ENCODE measurements at places on chromosomes 1 and 21.

GRCh38 chr21:8993943-8994639 is 1527.3 kb upstream of the TPTE start:
- no peak for DNase-seq

DNA sequence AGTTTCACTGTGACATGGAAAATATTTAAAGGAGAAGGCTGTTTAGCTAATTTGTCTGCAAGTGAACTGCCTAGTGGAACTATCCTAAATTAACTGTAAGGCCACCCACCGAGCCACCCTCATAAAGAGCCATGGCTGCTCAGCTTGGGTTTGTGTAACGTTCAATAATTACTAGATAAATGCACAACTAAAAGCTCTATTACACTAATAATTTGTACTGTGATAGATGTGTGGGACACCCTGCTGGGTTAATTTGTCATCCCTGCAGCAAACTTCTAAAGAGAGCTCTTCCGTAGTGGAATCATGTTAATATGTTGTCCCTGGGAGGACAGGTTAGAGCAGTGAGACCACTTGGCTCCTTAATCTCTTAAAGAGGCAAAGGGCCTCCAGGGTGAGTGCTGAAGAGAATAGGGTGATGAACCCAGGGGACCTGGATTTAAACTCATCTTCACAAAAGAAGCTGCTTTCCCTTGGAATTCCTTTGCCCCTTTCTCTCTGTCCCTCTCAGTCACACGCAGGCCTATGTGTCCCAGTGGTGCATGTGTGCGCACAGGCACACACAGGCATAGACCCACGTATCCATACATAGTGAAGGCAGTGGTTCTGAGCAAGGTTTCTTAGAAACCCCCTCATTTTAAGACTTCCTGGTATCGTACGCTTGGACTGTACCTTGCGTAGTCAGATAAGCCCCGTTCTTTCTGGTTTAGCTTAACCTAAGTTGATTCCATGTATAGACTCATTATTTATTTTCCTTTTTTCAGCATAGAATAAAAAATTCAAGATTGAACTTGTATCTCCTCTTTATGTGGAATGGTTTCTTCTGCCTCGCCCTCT is 310.3 kb downstream of the NFIA start:
- DNase-seq: no peak

- DNase-seq: no peak
These were observed 40.6 kb downstream of the PTP4A2 start for GRCh38 chr1:31897526-31898100.

GRCh38 chr1:11100149-11100493 is 452 bp upstream of the EXOSC10 start:
- DNase-seq: no peak

DNA sequence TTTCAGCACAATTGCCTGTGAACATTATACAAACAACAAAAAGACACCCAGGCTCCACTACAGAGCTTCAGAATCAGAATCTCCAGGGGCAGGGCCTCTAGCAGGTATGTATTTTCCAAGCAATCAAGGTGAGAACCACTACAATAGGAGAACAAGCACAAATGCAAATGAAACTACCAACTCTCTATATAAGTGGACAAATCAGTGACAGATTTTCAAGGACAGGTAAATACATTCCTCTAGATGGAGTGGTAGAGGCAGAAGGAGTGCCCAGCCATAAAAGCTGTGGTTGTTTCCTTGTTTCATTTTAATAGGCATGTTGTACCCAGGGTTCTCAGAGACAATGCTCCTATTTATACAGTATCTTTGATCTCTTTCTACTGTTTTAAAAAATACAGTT is 20.1 kb upstream of the CCDC17 start:
- DNase-seq: no peak

GRCh38 chr1:75908717-75909152 is 23.5 kb downstream of the ASB17 start:
- DNase-seq: no peak

GRCh38 chr1:47870480-47870879 is 126.7 kb downstream of the TRABD2B start:
- DNase-seq: no peak

GRCh38 chr1:216884614-216885229 is 161.5 kb upstream of the ESRRG start:
- no peak for DNase-seq

GRCh38 chr1:21154717-21155116 is 22.0 kb downstream of the EIF4G3 start:
- no peak for DNase-seq

DNA sequence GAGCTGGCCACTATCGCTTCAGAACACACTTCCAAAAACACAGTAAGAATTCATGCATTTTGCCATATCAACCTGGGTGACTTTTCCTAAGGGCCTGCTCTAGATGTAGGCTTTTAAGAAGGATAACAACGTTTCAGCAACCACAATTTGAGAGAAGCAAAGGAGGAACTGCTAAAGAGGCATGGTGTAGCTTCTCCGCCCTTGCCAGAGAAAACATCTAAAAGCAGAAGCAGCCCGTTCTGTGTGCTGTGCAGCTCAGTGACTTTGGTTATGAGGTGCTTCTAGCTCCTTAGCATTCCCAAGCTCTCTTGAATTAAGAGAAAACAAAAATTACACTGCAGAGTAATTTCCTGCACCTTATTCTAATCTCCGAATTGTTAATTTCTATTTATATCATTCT is 2.7 kb downstream of the PER3 start:
- no peak for DNase-seq

DNA sequence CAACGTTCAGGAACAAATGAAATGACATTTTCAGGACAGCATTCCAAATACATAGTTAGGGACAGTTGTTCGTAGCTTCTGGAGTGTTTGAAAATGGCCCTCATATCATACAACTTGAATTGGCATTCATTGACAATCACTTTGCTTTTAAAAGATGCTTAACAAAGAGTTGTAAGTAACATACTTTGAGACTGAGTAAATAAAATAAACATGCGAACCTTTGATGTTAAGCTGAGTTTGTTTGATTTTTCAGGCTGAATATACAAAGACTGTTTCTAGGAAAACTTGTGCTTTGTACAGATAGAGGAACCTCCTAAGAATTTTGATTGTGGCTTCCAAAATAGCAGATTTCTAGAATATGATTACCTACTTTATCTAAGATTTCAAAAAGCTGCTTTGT is 45.3 kb downstream of the ITSN1 start:
- DNase-seq: no peak

- DNase-seq: no peak
These were observed 42.4 kb upstream of the KCNQ4 start for GRCh38 chr1:40740997-40741736.

DNA sequence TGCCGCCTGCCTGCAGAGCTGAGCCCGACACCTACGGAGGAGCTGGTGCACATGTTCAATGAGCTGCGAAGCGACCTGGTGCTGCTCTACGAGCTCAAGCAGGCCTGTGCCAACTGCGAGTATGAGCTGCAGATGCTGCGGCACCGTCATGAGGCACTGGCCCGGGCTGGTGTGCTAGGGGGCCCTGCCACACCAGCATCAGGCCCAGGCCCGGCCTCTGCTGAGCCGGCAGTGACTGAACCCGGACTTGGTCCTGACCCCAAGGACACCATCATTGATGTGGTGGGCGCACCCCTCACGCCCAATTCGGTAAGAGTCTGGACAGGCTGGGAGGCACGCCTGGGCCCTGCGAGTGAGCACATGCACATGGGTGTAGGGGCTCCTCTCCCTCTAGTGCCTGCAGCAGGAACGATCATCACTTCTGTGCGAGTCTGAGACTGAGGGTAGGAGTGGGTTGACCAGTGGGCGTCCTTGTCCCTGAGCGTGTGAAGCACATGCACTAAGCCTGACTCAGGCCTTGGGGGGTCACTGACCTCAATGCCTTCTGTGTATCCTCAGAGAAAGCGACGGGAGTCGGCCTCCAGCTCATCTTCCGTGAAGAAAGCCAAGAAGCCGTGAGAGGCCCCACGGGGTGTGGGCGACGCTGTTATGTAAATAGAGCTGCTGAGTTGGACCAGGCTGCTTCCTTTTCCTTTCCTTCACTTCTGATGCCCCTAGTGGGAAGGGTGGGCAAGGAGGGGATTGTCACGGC is 6.9 kb downstream of the DMAP1 start:
- no peak for DNase-seq

- DNase-seq: no peak
These were observed 519.0 kb downstream of the NPHP4 start for GRCh38 chr1:5473268-5473667.

GRCh38 chr1:69777423-69777822 is 209.7 kb downstream of the LRRC7 start:
- DNase-seq: no peak

DNA sequence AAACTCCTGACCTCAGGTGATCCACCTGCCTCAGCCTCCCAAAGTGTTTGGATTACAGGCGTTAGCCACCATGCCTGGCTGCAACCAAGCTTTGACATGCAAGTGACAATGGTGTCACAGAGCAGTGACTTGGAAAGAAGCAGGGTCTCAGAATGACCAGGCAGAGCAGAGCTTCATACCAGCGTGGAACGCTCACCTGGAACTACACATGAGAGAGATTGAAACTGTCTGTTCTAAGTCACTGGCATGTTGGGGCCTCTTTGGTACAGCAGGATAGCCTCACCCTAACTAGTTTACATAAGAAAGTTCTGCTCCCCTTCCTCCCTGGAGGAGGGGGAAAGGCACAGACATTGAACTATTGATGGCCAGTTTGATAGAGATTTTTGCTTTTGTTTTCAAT is 47.5 kb upstream of the ITPKB start:
- DNase-seq: no peak

GRCh38 chr1:18707696-18708257 is 77.1 kb downstream of the PAX7 start:
- no peak for DNase-seq

GRCh38 chr1:234435620-234436019 is 43.4 kb downstream of the TARBP1 start:
- DNase-seq: no peak

- no peak for DNase-seq
These were observed 7.4 kb downstream of the KYAT3 start for GRCh38 chr1:88985032-88985431.

DNA sequence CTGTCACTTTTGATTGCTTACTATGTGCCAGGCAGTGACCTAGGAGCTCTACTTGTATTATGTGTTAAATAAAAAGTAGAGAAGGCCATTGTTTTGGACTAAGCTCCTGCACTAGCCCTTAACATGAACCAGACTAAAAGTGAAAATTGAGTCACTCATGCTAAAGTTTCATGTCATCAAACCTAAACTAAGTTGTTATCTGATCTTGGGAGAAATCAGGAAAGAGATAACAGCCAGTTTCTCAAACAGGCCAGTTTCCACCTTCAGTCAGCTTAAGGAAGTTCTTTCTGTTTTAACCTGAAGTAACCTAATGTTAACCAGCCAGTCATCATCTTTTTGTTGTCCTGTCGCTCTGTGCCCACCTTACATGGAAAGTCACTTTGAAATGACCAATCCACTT is 102.1 kb upstream of the MARK1 start:
- DNase-seq: no peak

DNA sequence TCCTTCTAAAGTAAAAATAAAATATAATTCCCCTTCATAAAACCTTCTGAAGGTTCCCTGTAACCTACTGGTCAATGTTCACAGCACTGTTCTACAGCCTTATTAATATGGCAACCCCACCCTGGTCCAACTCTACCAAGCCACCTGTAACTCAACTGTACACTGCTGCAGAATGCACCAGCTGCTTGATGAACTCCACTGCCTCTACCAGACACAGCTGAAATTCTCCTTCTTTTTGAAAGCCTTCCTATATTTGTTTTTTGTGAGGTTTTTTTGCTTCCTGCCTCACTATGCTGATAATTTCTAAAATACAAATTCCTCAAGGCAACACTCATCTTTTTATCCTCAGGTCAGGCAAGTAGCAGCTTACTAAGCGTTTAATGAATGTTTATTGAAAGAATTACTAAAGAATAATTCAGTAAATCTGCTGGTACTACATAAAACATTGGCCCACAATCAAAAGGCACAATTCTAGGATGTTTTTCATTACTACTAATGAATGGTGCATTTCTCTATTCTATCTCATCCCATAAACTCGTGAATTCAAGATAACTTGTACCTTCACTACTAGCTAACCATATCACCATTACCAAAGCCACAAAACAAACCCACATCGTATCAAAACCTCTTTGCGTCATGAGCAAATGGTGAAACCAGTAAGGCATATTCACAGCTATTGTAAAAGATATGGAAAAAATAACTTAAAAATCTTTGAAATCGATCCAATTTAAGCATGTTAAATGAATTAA is 2.4 kb downstream of the SSX2IP start:
- DNase-seq: no peak

- peak; percentile 34 for DNase-seq
These were observed 40.9 kb upstream of the TMEM52 start for GRCh38 chr1:1959840-1960479.

DNA sequence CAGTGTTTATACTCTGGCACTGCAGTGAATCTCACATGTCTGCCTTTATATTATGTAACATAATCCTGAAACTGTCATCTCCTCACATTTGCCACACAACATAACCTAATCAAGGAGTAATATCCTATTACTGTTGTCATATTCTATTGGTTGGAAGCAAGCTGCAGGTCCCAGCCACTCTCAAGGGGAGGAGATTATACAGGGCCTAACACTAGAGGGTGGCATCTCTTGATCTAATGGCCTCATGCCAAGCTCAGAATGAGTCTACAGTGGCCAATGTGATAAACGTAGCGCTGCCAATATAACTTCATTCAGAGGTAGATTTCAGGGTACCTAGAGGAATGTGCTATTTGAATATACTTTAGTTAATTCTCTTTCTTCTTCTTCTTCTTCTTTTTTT is 166.8 kb downstream of the BACH1 start:
- DNase-seq: no peak

DNA sequence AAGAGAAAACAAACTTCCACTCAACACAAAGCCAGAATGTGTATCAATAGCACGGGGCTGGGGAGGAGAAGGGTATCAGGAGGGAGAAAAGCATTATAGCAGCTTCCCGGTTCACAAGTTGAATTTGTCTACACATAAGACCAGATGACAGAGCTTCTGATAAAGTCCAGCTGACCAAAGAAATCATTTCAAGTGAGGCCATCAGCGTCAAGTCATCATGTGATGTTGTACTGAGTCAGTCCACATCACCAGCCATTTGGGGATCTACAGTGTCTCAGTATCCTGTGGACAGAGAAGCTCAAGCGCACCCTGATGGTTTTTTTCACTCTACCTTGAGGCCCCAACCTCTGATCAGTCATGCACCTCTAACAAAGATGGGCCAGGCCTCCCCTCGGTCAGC is 33.0 kb downstream of the SETD4 start:
- no peak for DNase-seq

- DNase-seq: no peak
These were observed 44.7 kb upstream of the COL24A1 start for GRCh38 chr1:86201311-86201710.

- no peak for DNase-seq
These were observed at the start of gene B3GALT5 for GRCh38 chr21:39612233-39613040. TSS of gene B3GALT5 (plus strand) at chr21:39612940. CDS start at chr21:39660560, 47,620 bp downstream.

GRCh38 chr1:7628273-7628672 is 142.8 kb upstream of the VAMP3 start:
- no peak for DNase-seq

DNA sequence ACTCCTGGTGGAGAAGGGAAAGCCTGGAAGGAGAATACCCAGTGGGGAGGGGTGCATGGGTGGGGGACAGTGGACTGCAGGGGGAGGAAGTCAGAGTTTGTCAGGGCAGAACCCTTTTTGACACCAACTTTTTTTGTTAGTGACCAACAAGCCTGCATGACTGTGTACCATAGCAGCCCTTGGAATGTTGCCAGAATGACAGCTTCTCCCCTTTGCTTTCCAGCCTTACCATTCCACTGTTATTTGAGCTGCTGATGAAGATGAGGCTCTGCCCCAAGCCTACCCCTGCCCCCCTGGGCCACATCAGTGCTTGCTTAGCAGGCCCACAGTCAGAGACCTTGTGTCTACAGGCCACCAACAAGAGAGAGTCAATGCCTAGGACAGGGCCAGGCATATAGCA is 341.2 kb downstream of the HHAT start:
- DNase-seq: no peak
